ENCODE measurements at places on chromosomes 11 and 22.

DNA sequence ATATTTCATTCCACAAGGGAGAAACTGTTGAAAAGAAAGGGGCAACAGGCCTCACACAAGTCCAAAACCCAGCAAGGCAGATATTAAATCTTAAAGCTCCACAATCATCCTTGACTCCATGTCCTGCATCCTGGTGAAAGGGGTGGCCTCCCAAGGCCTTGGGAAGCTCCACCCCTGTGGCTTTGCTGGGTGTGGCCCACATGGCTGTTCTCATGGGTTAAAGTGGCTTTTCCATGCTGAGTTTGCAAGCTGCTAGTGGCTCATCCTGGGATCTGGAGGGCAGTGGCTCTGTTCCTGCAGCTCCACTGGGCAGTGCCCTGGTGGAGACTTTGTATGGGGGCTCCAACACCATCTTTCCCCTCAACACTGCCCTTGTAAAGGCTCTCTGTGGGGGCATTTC lies 106.4 kb downstream of the CTNND1 start:
- DNase-seq: no peak

DNA sequence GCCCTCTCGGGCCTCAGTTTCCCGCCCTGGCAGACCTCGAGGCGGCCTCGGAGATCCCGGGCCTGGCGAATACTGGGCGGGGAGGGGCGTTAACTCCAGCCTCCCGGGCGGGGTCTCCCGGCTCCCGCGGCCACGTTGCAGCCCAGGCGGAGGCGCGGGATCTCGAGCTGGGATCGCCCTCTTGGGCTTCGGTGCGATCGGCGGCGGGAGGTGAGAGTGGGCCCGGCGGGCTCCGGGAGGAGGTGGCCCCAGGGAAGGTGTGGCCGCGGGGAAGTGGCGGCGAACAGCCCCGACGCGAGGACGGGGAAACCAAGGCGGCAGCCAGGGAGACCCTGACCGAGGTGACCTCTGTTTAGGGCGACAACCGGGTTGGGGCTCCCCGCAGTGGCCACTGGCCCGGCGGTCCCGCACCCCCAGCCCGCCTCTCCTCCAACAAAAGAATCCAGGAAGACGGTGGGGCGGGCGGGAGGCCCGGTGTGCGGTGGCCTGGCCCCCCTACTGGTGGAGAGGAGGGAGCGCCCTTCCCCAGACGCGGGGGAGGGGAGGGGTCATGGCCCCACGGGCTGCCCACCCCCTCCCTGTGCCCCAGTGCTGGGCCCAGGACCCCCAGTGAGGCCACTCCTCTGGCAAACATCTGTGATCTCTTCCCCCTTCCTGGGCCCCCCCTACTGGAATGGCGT lies at the start of gene PHETA2:
Gene PHETA2 (plus strand): TSS at position 117 of the 680 bp plus-strand sequence. CDS start 3,046 bp downstream, outside the sequence.
- no peak for DNase-seq

- no peak for DNase-seq
Observed at GRCh38 chr11:119750056-119750455, 21.1 kb upstream of the NECTIN1 start.

- no peak for DNase-seq
Observed at GRCh38 chr11:120564573-120565311, 53.2 kb downstream of the GRIK4 start.

- no peak for DNase-seq
Observed at GRCh38 chr11:2440646-2441045, 3.7 kb downstream of the TRPM5 start.

DNA sequence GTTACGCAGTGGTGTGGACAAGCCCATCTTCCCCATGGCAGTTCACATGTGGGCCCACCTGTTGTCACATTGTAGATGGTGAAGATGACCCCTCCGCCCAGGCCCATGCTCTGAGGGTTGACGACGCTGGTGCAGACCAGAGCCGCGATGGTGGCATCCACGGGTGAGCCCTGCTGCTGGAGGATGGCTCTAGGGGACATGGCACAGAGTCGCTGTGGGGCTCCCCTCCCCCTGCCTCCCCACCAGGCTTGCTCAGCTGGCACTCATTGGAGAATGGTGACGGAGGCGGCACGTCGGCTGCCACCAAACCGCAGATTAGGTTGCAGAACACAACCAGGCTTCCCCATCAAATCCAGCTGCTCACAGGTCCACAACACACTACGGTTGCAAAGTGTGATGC lies 11.1 kb downstream of the GGT5 start:
- DNase-seq: no peak

- DNase-seq: no peak
Observed at GRCh38 chr11:8218840-8219239, 44.8 kb downstream of the LMO1 start.

GRCh38 chr11:44134625-44135024 lies 39.1 kb downstream of the EXT2 start:
- DNase-seq: no peak

- DNase-seq: no peak
Observed at GRCh38 chr11:69155302-69156234, at the start of gene SMIM38. TSS of gene SMIM38 (plus strand) at chr11:69155935. CDS start at chr11:69157847, 1,912 bp downstream.

DNA sequence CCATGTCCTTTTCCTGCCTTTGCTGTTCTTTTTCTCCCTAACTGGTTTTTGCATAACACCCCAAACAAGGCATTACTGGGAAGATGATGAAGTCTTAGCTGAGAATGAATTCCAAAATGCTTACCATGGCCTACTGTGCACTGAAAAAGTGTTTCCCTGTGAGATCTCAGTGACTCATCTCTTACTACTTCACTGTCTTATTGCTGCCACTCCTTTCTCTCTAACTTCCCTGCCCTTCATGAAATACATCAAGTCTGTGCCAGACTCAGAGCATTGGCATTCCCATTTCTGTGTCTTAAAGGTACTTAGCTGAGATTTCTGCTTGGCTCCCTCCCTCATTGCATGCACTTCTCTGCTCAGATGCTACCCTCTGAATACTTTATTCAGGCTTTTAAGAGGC lies 49.1 kb upstream of the MUC15 start:
- no peak for DNase-seq

- no peak for DNase-seq
Observed at GRCh38 chr22:36022162-36022561, 6.5 kb downstream of the RBFOX2 start.

DNA sequence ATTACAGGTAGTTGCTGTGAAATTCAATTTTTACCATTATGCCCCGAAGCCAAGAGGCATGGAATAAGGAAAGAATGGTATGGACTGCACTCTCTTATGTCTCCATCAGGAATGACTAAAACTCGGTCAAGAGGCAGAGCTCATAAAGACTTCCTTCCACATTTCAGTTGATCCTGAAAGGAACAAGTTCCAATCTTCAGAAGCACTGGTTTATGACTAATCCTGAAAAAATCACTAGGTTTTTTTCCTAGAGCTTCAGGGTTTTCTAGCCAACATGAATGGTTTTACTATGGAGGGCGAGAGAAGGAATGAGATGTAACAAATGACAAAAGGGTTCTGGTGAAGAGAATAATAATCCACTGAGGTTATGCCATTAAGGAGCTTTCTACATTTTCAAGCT lies 832.2 kb downstream of the NTM start:
- DNase-seq: no peak

GRCh38 chr22:36156119-36156514 lies 4.4 kb downstream of the APOL3 start:
- DNase-seq: no peak

DNA sequence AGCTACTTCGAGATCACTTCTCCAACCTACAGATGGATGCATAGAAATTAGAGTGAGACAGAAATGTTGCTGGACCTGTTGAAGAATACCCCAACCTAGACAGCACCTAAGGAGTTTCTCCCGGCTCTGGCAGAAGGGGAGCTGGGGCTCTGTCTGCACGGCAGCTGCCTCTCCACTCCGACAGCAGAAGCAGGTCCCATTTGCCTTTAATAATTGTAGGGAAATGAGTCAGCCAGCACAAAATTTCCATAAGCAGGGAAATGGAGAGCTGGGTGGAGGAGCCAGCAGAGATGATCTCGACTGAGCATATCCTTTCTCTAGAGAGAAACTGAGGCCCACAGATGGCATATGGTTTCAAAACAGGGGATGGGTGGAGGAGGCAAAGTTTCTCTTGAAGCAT lies 80.1 kb downstream of the EFCAB6 start:
- DNase-seq: no peak

GRCh38 chr11:65159012-65159411 lies 11.0 kb upstream of the SPDYC start:
- no peak for DNase-seq

- DNase-seq: no peak
Observed at GRCh38 chr11:11973866-11974265, 34.6 kb downstream of the DKK3 start.

GRCh38 chr22:48205790-48206189 lies 1443.3 kb downstream of the TBC1D22A start:
- DNase-seq: no peak

DNA sequence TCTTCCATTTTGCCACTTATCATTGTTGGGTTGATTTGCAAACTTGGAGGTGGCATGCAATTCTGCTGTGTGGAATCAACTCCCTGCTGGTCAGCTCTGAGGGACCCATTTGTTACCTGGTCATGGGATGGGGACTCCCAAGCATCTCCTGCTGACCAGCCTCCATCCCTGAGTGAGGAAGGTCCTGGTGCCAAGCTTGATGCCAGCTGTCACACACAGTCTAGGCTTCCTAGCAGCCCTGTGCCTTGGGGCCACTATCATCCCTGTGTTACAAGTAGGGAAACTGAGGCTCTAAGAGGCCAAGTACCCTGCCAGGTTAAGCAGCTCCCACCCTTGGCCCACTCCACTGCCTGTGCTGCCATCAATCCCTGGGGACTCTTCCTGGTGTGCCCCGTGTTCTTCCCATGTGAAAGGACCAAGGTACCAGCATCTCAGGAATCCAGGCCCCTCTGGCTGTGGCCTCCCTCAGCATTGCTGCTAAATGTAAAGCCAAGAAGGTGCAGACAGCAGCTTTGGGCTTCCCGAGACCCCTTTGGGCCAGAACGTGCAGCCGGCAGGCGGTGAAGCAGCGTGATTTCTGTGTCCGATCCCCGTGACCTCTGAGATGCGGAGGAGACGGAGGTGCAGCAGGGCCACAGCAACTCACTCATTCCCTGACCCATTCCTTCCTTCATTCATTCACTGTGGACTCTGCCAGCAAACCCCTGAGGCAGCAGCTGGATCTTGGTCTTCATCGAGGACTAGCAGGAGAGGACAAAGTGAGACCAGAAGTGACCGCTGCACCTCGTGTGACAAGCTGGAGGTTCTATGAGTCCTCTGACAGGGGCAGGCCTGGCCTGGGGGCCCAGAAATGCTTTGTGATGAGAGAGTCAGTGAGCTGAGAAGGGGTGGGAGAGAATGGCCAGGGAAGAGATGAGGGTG lies 49.7 kb downstream of the MYEOV start:
- DNase-seq: no peak
